ENCODE measurements at places on chromosomes 2 and 18.

- DNase-seq: no peak
Observed at GRCh38 chr2:47359375-47359868, 43.5 kb upstream of the MSH2 start.

DNA sequence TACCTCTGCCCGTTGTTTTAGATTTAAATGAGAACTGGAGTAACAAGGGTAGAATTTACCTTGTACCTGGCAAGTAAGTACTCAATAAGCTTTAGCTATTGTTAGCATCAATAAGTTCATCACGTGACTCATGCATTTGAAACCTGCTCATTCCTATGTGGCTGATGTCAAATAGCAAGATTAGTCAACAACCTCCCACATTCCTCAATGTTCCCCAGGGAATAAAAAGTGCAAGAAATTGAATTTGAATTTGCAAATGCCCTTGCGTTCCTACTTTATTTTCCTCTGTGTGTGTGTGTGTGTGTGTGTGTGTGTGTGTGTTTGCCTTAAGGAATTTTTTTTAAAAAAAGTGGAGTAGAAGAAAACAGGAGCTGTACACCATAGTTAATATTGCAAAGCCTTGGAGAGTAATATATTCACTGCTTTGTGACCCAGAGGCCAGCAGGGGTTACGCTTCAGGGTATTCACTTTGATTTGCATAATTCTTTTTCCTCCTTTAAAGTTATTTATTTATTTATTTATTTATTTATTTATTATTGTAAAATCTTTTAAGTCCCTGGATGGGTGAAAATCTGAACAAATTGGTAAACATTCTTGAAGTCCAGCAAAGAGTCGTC lies 43.9 kb upstream of the DNAH7 start:
- DNase-seq: peak; percentile 88

GRCh38 chr2:49111006-49111405 lies 43.3 kb downstream of the FSHR start:
- no peak for DNase-seq

- no peak for DNase-seq
Observed at GRCh38 chr2:181658444-181658843, 1.5 kb upstream of the CERKL start.

- DNase-seq: no peak
Observed at GRCh38 chr2:237972211-237972610, 5.4 kb downstream of the UBE2F start.

DNA sequence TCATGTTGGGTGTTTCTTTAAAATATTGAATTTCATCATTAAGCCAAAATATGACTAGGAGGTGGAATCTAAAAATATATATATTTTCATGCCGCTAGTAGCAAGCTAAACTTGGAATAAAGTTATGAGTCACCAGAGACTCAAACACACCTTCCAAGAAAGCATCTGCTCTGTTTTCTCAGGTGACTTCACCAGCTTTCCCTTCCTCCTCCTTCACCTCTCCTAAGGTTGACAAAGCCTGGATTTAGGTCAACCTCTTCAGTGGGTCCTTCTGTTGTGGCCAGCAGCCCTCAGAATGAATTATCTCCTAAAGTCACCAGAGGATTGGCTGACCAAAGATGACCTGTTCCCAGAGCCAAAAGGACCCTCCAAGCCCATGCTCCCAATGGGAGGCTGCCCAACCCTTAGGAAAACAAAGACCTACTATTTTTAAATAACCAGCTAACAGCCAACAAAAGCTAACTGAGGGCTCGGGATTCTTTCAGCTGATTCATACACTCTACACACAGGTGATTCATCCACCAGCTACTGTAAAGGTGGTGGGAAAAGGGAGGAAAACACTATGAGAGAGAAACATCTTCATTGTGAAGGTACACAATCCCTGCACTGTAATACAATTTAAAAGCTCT lies 113.9 kb downstream of the MYO5B start:
- DNase-seq: peak; percentile 11

DNA sequence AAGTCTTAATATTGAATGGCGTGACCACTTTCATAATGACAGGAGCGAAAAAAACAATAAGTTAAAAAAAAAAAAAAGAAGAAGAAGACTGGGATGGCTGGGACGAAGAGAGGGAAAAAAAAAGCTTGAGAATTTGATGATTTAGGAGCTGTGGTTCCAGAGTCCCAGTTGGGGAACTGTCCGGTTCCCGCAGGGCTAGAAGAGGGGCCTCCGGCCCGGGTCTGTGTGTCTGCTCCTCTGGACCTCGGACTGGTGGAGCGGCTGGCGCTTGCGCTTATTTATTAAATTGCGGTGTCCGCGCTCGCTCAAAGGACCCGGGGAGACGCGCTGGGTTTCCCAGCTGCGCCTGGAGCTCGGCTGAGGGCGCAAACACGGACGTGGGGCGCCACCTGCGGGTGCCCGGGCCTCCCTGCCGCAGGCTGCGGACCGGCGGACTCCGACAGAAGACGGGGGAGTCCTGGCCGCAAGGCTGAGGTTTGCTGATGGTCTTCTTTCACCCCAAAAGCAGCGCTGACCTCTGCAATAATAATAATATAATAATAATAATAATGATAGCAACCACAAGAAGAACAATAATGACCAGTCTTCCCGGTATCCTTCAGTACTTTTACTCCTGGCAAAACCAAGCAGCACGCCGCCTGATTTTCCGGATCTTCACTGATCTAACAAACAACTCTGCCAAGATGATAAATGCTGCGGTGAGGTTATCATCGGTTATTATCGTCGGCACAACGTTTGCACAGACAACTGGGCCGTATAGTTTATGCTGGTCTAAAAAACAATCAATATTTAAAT lies at the start of gene CBLN2:
TSS of gene CBLN2 (minus strand) at position 251 of the 795 bp plus-strand sequence. CDS start 2,182 bp downstream, outside the sequence.
- peak; percentile 41 for DNase-seq

DNA sequence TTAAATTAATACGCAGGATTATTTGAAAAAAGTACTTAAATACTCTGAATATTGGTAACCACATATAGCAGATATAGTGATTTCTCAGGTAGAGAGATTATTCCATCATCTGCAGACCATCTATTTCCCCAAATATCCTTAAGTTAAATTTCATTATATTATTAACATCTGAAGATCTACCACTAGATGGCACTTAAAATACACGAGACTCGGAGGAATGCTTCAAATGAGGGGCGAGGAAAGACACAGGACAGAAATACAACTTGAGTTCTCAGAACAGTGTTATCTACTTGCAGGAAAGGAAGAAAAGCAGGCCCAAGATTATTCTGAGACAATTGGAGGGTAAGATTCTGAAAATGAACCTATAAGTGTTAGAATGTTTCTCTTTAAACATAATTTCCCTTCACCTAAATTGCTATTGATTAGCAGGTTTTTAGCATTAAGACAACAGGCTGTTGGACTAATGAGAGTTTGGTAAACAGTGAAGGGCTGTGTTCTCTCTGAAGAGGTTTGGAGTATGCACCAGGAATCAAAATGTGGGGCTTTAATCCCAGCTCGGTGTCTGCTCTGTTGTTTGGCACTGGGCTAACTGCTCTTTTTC lies 76.9 kb upstream of the GCFC2 start:
- peak; percentile 27 for DNase-seq

DNA sequence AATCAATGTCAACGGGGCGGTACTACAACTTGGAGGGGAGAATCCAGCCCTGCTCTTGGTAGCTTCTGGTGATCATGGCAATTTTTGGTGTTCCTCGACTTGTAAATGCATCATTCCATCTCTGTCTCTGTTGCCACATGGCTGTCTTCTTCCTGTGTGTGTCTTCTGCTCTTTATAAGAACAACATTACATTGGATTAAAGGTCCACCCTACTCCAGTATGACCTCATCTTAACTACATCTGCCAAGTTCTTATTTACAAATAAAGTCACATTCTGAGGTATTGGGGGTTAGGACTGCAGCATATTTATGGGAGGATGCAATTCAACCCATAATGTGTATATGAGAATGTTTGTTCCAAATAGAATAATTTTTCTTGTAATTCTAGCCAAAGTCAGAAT lies 28.8 kb upstream of the FIGN start:
- no peak for DNase-seq

GRCh38 chr18:48095726-48096125 lies 165.3 kb upstream of the SMAD2 start:
- DNase-seq: no peak

GRCh38 chr2:170212625-170213280 lies 34.8 kb downstream of the MYO3B start:
- DNase-seq: no peak

DNA sequence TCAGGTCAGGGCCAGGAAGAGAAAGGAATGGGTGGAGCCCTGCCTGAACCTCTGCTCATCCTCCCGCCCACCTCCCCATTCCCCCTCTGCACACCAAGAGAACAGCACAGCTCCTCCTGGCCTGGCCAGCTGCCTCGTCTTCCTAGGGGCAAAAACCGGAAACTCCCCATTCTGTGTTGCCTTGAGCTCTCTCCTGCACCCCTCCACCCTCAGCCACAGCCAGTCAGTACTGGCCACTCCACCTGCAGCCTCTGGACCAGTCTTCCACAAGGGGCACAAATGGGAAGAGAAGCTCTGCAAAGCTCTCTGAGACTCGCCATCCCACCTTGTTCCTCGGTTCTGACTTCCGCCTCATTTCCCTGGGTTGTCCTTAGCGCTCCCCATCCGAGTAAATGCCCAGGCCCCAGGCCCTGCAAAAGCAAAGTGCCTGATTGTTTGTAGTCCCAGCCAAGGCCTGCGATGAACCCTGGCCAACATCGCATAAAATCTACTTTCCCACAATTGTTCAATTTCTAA lies 39.3 kb upstream of the SLC35G4 start:
- DNase-seq: no peak

DNA sequence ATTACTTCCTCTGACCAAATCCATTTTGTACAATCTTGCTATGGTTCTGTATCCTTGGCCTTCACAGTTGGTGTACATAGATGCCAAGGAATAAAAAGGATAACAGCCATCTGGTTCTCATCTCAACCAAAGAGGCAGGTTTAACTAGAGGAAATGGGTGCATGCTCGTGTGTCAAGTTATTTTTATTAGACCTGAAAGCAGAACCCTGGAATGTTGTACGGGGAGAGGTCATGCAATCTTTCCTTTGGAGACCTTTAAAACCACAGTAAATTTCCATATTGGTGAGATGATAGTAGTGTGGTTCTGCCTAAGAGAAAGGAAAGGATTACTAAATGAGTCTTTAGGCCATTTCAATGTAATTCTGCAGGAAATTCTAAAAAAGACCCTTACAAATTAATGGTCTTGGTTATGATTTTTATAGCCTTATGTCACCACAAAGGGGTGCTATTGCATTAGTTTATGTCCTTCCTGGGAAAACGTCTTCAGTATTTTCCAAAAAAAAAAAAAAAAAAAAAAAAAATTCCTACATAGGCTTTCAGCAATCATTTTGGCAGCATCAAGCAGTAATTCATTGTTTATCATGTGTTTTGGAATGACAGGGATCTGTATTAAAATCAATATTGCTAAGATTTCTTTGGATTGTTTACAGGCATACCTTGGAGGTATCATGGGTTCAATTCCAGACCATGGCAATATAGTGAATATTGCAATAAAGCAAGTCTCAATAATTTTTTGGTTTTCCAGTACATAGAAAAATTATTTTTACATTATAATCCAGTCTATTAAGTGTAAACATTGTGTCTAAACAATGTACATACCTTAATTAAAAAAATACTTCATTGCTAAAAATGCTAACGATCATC lies 270.8 kb downstream of the NYAP2 start:
- peak; percentile 35 for DNase-seq

DNA sequence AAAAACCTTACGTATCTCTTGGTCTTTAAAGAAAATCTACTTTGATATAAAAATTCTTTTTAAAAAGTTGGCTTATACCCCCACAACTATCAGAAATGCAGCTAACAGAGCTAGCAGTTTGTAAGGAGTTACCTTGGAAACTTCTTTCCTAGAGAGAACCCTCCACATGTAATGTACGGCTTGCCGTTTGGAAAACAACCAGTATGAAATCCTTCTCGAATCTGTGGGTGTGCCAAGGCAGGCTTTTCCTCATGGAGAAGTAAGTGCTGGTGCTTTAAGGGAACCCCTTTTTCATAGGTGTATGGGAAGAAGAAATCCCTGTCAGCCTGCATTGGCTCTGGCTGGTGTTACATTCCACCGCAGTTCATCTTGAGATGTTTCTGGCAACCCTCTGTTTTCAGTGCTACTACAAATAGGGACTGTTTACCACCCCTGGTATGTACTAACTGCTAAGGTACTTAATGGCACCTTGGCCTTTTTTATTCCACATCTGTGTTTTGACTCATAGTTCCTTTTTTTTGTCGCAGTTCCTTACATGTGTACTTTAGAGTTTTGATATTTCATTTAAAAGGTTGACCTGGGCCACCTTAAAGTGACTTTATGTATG lies 248.4 kb downstream of the FHOD3 start:
- DNase-seq: no peak

- DNase-seq: peak; percentile 80
Observed at GRCh38 chr2:119240311-119241204, 16.9 kb downstream of the STEAP3 start.

- DNase-seq: no peak
Observed at GRCh38 chr2:154032220-154032619, 160.5 kb downstream of the GALNT13 start.

GRCh38 chr2:64137996-64138395 lies 6.2 kb downstream of the PELI1 start:
- DNase-seq: no peak

GRCh38 chr2:114805195-114805594 lies 362.8 kb downstream of the DPP10 start:
- DNase-seq: no peak

- no peak for DNase-seq
Observed at GRCh38 chr18:47978603-47979002, 48.1 kb upstream of the SMAD2 start.

DNA sequence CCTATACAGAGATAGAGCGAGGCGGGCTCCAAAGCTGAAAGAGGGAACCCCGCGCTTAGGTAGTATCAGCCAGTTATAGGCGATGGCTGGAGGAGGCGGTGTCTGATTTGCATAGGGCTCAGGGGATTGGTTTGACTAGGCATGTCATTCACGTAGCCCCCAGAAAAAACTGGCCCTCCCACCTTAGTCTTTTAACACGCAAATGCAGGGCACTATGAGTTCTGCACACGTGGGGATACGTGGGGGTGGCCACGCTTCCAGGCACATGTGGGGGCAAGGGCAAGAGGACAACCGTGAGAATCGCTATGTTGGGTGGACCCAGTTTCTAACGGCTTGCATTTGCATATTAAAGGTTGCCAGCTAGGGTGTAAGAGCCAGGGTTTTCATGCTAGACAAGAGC lies 56.7 kb upstream of the MSTN start:
- DNase-seq: peak; percentile 8

GRCh38 chr2:5698134-5698533 lies 6.0 kb downstream of the SOX11 start:
- DNase-seq: no peak

DNA sequence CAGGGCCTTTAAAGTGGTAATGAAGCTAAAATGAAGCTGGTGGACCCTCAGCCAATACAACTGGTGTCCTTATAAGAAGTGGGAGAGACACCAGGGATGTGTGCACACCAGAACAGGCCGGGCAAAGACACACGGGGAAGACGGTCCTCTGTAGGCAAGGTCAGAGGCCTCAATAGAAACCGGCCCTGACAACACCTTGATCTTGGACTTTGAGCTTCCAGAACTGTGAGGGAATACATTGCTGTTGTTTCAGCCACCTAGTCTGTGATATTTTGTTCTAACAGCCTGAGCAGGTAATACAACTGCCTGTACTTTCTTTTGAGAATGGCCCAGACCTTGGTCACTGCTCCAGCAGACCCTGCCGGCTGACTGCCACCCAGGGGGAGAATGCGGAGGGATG lies 65.6 kb upstream of the FZD7 start:
- DNase-seq: no peak

GRCh38 chr2:218282173-218282991 lies 9.9 kb downstream of the TMBIM1 start:
- peak; percentile 64 for DNase-seq

GRCh38 chr18:42242758-42243157 lies 287.7 kb downstream of the PIK3C3 start:
- no peak for DNase-seq

Measured in astrocyte (in vitro differentiated cells and primary cell).